Activated naive CD8-positive, alpha-beta T cell treated with anti-CD3 and anti-CD28 coated beads for 36 hours (primary cell): ENCODE measurements at places on chromosomes 1 and 21. TPM values are rescaled to one million over a fixed set of nuclear protein-coding genes. Genes with fewer than 3 reads are reported as not detected.

The KLHDC8A gene
- not detected for total RNA-seq

The SLC16A4 gene
- 0.20 TPM for total RNA-seq

The ATP5PB gene
- 407 TPM for total RNA-seq

The GPR153 gene
- total RNA-seq = 0.54 TPM

The MXRA8 gene
- 0.50 TPM for total RNA-seq

The AKR7A3 gene
- total RNA-seq = 0.52 TPM

The MTMR11 gene
- 0.94 TPM for total RNA-seq

The DENND2C gene
- 0.91 TPM for total RNA-seq

The TNFRSF18 gene
- total RNA-seq = 53.3 TPM

The ABCG1 gene
- 11.1 TPM for total RNA-seq

The CFAP74 gene
- total RNA-seq = 0.46 TPM

The RHD gene
- not detected for total RNA-seq

The ZNF593OS gene
- not detected for total RNA-seq

The LAMB3 gene
- 0.88 TPM for total RNA-seq

The WNT2B gene
- not detected for total RNA-seq

The SGIP1 gene
- not detected for total RNA-seq

The F13B gene
- total RNA-seq = not detected

The TRIM67 gene
- total RNA-seq = not detected

The CRABP2 gene
- 1.2 TPM for total RNA-seq

The NCSTN gene
- 49.5 TPM for total RNA-seq

The FCER1G gene
- total RNA-seq = 3.0 TPM

The PADI4 gene
- total RNA-seq = 4.2 TPM

The NCF2 gene
- total RNA-seq = 5.4 TPM

The SUSD4 gene
- 0.33 TPM for total RNA-seq

The FMO1 gene
- not detected for total RNA-seq

The INAVA gene
- 0.04 TPM for total RNA-seq

The BCAR3 gene
- 0.66 TPM for total RNA-seq

The S100A8 gene
- not detected for total RNA-seq

The SAMD13 gene
- total RNA-seq = 0.84 TPM

The CD34 gene
- 0.02 TPM for total RNA-seq

The FCRL2 gene
- 0.12 TPM for total RNA-seq
